ENCODE measurements at places on chromosomes 1 and 21.

DNA sequence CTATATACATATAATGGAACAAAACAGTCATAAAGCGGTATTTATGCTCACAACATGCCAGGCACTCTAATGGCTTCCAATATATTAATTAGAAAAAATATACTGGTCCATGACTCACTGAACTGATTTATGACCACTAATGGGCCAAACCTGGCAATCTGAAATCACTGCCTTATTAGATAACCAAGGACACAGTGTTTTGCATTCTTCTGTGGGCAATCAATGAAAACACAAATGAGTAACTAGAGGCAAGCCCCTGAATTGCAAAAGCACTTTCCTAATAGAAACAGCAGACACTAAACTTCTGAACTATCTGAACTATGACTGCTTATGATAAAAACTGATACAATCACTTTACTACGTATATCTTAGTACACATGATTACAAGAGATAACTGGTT is 3.5 kb downstream of the GCLM start:
- DNase-seq: no peak

DNA sequence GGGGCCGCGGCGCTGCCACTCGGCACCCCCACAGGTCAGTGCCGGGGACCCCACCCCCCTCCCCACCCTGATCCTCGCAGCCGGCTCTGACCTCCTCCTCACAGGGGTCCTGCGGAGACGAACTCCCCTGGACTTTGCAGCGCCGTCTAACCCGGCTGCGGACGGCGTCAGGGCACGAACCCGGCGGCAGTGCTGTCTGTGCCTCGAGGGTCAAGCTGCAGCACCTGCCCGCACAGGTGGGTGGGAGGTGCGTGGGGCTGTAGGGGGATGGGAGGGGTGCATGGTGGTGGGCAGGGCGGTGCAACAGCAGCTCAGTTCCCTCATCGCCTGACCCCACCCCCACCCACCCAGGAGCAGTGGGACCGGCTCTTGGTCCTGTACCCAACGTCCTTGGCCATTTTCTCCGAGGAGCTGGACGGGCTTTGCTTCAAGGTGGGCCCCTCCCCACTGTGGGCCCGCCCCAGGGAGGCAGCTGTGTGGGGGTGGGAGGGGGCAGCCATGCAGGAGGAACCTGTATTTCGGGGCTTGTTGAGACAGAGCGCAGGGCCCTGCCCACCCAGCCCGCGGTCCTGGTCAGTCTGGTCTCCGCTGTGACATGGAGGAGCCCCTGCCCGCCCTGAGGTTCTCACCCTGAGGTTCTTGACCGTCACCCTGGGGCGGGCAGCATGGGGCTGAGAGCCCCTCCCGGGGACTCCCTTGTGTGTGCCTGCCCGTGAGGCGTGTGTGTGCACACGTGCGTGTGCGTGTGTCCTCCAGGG is 4.9 kb downstream of the PLEKHN1 start:
- no peak for DNase-seq

DNA sequence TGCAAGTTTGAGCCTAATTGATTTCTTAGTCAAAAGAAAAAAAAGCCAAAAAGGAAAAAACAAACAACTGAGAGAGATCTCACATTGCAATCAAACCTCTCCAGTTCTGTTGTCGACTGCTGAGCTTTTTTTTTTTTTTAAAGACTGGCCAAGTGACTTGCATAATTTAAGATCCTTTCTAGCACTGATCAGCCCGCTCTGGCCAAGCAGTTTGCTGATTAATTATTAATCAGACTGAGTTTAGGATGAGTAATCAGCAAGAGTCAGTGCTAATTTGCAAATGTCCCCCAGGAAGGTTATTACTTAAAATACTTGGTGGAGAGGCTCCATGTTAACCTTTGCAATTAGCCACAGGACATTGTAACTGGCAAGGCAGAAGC is 39.3 kb downstream of the HMGB4 start:
- DNase-seq: peak; percentile 49

GRCh38 chr1:114715952-114716303 is 643 bp downstream of the NRAS start:
- no peak for DNase-seq

- no peak for DNase-seq
Observed at GRCh38 chr1:10074059-10074851, 41.5 kb downstream of the UBE4B start.

DNA sequence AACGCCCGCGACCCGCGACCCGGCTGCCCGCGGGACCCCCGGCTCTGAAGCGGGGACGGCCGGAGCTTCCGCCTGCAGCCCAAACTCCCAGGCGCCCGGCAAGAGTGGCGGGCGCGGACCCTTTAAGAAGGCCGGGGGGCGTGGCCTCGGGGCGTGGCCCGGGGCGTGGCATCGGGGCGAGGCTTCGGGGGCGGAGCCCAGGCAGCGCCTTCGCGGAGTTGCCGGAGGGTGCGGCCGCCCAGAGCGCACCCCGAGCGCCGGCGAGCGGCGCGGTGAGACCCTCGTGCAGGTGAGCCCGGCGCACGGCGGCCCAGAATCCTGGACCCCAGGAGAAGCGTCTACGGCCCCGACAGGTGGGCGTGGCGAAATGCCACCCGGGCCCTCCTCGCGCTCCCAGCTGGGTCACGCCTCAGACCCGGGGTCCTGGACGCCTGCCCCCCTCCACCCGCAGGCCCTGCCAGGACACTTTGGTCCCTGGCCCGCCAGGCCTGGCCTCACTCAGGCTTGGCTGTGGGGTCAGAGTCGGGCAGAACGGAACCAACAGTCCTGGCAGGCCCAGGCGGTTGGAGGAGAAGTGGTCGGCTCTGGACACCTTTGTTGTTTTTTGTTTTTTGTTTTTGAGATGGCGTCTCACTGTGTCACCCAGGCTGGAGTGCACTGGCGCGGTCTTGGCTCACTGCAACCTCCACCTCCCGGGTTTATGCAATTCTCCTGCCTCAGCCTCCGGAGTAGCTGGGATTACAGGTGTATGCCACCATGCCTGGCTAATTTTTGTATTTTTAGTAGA is 14.4 kb downstream of the RNF223 start:
- peak; percentile 41 for DNase-seq

DNA sequence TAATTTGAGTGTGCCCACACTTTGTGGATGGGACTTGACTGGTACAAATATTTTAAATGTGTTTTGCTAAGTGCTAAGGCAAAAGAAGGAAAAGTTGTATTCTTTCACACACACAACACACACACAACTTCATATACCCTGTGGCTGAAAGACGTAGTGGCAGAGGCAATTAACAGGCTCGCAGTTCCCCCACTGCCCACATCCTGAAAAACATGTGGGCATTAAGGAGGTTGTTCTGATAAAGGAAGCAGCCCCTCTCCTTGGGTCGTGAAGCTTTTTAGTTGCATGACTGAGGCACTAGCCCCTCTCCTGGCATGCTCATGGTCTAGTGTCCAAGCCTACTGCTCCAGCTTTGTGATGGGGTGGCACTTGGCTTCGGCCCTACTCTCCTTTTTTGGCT is 14.3 kb upstream of the ADAM30 start:
- no peak for DNase-seq

GRCh38 chr1:92442351-92442750 is 44.4 kb downstream of the GFI1 start:
- DNase-seq: no peak

DNA sequence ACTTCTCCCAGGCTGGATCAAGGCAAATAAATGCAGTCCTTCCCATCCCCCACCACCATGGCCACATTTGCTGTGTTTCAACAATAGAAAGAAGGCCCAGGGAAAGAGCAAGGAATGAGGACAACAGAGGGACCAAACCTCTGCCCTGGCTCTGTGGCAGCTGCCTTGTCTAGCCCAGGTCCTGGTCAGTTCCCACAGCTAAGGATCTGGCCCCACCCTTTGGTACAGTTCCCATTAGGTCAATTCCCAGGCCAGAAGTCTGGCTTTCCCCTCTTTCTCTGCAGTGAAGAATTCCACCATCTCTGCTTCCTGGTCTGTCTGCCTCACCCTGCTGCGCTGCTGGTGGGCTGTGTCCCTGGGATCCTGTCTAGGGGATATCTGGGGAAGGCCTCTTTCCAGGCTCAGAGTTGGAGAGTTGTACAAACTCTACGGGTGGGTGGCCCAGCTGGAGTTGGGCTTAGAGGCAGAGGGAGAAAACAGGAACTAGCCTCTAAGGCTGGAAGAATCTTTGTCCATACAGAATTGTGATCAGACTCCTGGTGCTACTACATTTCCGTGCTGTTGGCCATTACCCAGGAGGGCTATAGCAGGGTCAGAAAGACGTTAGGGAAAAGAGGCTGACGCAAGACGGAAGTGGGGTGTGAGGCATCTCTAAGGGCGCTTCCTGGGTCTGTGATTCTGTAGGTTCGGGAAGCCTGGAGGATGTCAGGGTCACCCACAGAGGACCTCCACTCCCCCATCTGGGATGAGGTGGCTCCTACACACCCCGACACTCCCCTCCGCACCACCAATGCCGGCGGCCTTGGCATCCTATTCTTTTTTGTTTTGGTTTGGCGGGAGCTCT is 953 bp upstream of the NDUFS2 start:
- DNase-seq: no peak

DNA sequence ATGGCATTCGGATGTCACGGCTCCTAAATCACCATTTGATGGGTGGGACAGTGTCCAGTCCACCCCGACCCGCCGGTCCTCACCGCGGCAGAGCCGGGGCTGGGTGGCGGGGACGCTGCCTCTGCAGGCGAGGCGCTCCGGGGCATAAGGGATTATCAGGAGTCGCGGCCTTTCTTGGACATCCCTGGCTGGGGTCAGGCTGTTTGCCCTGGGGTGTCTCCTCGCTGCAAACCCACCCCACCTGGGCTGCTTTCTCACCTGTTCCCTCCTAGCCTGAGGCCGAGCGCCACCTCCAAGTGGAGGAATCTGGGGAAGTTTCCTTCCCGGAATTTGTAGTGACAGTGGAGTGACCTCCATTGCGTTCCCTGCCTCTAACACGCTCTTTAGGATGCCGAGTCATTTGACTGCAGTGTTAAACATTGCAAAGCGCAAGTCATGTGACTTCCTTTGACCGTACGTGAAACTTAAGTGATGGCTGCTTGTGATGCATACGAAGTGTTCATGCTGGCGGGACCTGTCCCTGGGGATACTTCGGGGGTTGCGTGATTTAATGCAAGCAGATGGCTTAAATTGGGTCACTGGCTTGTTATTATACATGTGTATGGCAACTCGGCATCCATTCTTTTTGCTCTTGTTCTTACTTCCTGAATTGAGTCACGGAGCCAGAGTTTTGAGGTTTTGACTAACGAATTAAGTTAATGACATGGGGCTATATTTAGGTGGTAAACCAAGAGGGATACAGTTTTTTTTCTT is 536 bp downstream of the LGALS8 start:
- no peak for DNase-seq

GRCh38 chr1:6401673-6402072 is 8.1 kb upstream of the ACOT7 start:
- no peak for DNase-seq

GRCh38 chr1:91455896-91456295 is 44.8 kb upstream of the CDC7 start:
- DNase-seq: no peak

- DNase-seq: no peak
Observed at GRCh38 chr21:24561291-24561690, 1046.0 kb downstream of the MRPL39 start.

DNA sequence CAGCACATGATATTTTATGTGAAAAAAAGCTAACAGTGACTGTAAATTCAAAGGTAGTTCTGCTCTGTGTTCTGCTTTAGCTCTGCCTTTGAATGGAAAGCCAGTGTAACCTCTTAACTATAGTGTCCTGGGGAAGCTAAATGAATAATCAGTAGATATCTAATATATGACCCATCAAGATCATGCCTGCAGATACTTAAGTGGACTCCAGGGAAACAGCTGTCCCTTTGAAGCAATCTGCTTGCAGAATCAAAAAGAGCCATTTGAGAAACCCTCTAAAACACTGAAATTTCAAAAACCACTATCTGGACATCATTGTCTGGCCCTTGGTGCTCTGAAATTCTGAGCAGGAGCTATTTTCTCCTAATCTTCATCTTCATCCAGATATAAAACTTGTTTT is 104.2 kb upstream of the ADGRL4 start:
- DNase-seq: no peak

GRCh38 chr1:15345705-15346345 is 63.9 kb upstream of the EFHD2 start:
- no peak for DNase-seq

DNA sequence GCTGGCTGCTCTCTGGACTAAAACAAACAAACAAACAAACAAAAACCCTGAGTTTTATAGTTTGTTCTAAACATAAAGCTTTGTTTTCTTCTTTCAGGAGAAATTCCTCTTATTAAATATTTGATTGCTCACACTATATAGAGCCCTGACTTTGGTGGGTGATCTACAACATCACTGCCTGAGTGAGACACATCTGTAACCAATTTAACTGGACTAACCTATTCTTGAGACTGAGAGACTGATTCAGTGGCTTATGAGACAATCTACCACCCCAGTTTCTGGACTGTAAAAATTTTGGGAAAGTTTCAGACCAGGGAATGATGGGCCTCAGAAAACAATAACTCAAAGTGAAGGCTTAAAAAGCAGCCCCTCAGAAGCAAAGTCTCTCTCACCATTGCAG is 537.0 kb downstream of the NEGR1 start:
- DNase-seq: no peak

DNA sequence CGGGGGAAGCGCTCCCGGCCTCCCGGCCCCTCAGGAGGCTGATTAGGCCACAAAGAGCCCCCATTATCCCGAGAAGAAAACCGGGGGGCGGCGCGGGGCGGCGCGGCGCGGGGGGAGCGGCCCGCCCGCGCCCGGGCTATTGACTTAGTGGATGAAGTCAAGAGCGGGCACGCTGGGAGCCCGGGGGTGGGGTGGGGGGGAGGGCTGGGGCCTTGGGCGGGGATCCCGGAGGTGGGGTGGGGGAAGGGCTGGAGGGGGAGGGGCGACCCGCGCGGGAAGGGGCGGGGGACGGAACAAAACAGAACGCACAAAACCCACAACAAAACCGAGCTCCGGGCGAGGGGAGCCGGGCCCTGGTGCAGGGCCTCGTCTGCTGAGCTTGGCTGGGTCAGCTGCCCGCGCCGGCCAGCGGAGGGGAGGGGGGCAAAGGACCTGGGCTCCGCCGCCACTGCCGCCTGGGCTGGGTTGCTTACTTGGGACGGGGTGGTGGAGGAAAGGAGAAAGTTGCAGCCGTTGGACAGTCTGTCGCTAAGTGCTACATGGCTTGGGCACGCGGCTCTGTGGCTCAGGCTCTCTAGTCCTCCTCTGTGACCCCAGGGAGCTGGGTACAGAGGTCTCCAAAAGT is 16.3 kb downstream of the PAX7 start:
- DNase-seq: no peak

GRCh38 chr1:98668733-98669132 is 7.2 kb downstream of the SNX7 start:
- no peak for DNase-seq

DNA sequence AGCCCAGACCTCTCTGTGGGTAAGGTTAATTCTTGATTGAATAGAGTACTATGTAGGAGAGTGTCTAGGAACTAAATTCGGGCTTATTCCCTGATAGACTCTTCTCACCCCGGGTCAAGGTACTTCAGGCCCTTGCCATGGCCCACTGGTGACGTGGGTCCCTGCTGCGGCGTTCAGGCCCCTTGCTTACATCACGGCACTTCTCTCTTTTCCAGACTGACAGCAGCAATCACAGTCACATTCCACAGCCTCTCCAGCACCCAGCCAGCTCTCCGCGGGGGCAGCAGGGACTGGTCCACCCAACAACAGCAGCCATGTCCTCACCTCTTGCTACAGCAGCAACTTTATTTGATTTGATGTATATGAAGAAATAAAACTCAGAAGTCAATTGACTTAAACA is 401.2 kb upstream of the VAMP3 start:
- DNase-seq: no peak

- DNase-seq: peak; percentile 45
Observed at GRCh38 chr1:55284856-55285255, 69.7 kb upstream of the USP24 start.

GRCh38 chr1:63630238-63630637 is 37.0 kb downstream of the PGM1 start:
- DNase-seq: no peak

- DNase-seq: no peak
Observed at GRCh38 chr1:89576013-89576412, 51.4 kb downstream of the LRRC8B start.
